ENCODE measurements at places on chromosomes 12 and 14.

DNA sequence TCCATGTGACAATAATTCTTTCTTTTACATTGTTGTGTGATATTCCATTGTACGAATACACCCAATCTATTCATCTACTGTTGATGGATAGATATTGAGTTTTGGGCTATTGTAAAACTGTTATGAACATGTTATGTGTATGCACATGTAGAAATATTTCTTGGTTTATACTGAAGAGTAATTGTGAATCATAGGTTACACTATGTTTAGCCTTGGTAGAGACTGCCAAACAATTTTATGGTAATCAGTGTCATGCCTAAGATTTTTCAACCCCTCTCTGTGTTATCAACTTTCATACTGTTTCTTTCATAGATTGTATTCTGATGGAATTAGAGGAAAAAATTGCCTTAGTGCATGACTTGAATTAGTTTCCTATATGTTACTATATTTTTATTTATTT, 39.5 kb downstream of the FRMD6 start:
- no peak for DNase-seq

GRCh38 chr14:44009642-44010041, 497.4 kb downstream of the FSCB start:
- DNase-seq, result no peak

DNA sequence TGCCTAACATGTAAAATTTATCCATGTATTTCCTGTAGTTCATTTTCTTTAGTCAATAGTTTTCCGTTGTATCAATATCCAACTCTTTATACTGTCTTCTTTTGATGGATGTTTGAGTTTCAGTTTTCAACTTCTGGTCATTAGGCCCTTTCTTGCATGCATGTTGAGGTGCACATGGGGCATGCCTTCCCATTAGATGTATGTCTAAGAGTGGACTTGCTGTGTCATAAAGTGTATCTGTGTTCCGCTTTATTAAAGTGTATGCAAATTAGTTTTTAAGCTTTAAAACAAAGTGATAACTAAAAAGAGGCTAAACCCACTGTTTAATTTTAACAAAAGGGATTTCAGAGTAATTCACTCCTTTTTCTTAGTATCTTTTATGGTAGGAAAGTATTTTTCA, 441.1 kb downstream of the PCNX1 start:
- DNase-seq, result no peak

GRCh38 chr12:87612996-87613395, 416.2 kb downstream of the C12orf50 start:
- DNase-seq, result no peak

DNA sequence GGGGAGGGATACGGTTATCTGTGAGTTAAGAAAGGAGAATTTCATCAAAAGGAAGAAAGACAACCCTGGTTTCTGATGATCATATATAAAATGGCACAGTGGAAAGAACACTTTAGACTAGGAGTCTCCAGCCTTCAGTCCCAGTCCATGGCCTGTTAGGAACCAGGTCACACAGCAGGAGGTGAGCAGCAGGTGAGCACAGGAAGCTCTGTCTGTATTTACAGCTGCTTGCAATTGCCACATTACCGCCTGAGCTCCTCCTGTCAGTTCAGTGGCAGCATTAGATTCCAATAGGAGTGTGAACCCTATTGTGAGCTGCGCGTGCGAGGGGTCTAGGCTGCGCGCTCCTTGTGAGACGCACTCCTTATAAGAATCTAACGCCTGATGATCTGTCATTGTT, 137.9 kb downstream of the BTG1 start:
- no peak for DNase-seq

DNA sequence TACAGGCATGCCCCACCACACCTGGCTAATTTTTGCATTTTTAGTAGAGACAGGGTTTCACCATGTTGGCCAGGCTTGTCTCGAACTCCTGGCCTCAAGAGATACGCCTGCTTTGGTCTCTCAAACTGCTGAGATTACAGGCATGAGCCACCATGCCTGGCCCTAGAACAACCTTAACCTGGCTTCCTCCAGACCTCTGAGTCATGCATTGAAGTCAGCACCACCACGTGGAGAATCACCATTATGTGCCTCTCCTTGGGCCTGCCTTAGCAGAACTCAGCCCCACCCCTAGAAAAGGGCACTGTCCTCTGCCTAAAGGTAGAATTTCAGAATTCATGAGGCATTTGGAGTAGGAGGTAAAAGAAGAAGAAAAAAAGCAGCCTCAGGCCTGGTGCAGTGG, 49.0 kb downstream of the LIMA1 start:
- DNase-seq, result no peak

Measured in left lung (tissue), 14 donors.